Placental pericyte (primary cell): ENCODE measurements at places on chromosomes 6 and 20. TPM values are rescaled to one million over a fixed set of nuclear protein-coding genes. Genes with fewer than 3 reads are reported as not detected.

The ZC3H12D gene
- 0.14 and 0.22 TPM in 2 replicates for total RNA-seq

The SLC22A16 gene
- total RNA-seq = not detected in 2 replicates

The CAGE1 gene
- 0.14 and 0.22 TPM in 2 replicates for total RNA-seq

The XKR7 gene
- not detected in 2 replicates for total RNA-seq
